ENCODE measurements at places on chromosomes 5 and 9.
A peak's percentile ranks its signal among the peaks of the same experiment; 100 is the strongest.

- DNase-seq, result no peak
Measured at GRCh38 chr5:76371960-76372322, 31.1 kb upstream of the IQGAP2 start.

GRCh38 chr9:130805510-130806326 is 29.3 kb upstream of the ABL1 start:
- no peak for DNase-seq

GRCh38 chr9:131732061-131732526 is 7.8 kb downstream of the RAPGEF1 start:
- no peak for DNase-seq

GRCh38 chr5:15893866-15894265 is 285.7 kb downstream of the MARCHF11 start:
- no peak for DNase-seq

- no peak for DNase-seq
Measured at GRCh38 chr5:31948006-31948405, 226.1 kb downstream of the GOLPH3 start.

- no peak for DNase-seq
Measured at GRCh38 chr9:14715102-14715501, 7.4 kb downstream of the CER1 start.

GRCh38 chr5:55692509-55692908 is 19.6 kb downstream of the SLC38A9 start:
- DNase-seq, result no peak

- DNase-seq, result peak; percentile 44
Measured at GRCh38 chr5:132747616-132748440, 602 bp downstream of the CCNI2 start.

DNA sequence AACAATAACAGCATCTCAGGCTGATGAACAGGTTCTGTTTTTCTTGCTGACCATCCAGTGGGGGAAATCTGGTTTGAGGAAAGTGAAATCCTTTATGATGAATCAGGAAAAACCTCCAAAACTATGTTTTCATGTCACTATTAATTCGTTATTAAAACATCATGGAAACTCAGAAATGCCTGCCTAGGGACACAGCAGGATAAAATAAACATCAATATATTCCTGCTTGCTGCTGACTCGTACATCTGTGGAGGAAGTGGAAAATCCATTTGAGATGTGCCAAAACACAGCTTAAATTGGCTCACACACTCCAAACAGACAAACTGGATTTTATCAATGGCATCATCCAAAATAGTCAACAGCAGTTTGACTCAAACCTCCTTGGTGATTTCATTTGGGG is 53.0 kb downstream of the TEK start:
- DNase-seq, result no peak

GRCh38 chr5:80625230-80625629 is 29.2 kb upstream of the MSH3 start:
- no peak for DNase-seq

GRCh38 chr5:158910782-158911692 is 188.7 kb downstream of the EBF1 start:
- no peak for DNase-seq

DNA sequence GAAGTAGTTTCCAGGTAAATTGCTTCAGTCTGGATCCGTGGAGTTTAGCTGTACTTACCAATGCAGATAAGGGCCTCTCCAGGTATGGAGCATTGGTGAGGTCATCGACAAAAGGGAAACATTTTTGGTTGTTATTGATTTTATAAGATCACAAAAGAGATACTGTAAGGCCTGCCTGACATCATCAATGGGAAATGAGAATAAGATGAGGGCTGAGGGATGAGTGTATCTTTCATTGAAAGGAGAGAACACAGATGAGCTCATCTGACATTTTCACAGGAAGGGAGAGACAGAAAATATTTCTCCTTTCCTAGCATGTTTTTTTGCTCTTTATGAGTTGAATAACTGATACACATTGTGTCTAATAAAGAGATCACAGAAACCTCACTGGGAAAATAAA is 233.6 kb downstream of the SAXO1 start:
- DNase-seq, result no peak

DNA sequence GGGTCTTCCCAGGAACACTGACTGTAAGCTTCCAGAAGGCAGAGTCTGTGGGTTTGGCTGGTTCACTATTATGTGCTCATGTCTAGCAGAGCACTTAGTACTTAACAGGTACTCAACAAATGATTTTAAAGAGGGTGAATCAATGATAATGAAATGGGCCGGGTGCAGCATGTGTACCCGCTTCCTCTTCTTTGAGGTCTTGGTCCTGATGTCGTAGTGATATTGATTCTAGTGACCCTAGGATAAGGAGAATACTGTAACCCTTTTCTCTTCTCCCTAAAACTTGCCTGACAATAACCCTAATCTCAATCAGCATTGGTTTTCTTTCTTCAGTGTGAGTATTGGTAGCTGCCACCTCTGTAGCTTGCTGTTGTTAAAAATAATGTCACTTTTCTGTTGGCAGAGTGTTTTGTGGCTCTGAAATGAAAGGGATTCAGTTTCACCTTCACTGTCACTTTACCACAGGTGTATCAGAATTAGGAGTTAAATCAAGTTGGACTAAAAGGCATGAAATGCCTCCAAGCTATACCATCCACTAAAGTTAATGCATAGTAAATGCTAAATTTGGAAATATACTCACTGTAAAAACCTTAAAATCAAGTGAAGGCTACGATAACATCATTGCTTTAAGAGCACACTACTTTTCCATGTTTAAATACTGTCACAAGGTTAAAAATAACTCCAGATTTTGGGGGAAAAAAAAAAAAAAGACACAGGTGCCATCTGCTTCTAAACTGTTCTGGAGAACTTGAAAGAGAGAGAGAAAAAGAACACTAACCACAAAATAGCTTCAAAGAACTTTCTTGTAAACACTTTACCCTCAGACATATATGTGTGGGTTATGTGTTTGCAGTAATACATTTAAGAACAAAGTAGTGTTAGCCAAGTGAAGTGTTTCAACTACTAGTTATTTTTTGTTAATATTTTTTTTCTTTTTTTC is 6.0 kb downstream of the CAMK4 start:
- no peak for DNase-seq

DNA sequence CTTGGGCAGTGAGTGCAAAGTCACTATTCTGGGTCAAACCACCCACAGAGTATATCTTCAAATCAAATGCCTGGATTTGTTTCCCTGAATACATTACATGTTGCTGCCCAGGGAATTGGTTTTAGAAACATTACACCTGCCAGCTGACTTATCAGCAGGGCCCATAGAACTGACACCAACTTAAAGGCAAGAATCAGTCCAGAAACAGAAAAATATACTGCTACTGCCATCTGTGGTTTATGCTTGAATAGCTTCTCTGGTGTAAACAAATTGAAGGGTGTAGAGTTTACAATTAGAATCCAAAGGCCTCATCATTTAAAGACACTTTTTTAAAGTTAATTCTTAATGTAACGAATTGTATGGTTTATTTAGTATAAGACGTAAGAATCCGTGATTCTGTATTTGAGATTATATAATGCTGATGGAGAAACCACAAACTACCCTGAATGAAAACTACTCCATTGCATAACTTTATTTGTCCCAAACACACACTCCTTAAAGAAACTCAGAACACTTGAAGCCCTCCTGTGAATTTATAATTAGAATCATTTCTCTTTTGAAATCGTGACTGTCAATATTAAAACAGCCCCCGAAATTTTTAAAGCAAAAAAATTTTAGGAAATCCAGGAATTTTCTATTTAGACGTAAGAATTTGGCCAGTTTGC is 6.2 kb downstream of the NR6A1 start:
- no peak for DNase-seq

DNA sequence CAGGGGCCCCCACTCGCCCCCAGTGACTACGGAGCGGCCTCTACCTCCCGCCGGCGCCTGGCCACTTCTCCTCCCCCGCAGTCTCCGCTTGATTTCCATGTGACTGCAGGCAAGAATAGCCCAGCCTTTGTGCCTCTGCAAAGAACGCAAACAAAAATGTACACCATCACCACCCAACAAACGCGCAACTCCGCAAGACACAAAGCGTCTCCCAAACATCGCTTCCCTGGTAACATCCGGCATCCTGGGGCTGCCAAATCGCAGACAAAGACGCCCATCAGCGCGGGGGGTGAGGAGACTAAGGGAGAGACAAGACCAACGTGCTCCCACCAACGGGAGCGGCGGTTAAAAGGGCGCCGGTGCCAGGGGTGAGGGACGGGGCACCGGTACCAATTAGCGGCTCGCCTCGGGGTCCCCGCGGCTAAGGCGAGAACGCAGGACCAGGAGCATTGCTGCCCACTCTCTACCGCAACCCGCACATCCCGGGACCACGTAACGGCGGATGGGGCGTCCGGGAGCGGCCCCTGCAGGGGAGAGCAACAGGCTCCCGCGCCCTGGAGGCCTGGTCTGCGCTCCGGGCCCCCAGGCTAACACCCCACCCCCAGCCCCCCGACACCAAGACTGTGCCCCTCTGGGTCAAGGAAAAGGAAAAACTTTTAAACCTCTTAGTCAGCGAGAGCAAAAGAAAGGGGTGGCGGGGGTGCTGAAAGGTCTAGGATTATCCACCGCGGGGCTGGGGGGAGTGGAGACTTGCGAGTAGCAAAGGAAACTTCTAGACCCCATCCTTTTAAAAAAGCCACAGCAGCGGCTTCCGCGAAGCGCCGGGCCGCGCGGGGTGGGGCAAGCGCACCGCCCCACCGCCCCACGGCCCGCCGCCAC is 885 bp downstream of the MPDZ start:
- no peak for DNase-seq

GRCh38 chr5:133205649-133206048 is 153.8 kb downstream of the HSPA4 start:
- no peak for DNase-seq

DNA sequence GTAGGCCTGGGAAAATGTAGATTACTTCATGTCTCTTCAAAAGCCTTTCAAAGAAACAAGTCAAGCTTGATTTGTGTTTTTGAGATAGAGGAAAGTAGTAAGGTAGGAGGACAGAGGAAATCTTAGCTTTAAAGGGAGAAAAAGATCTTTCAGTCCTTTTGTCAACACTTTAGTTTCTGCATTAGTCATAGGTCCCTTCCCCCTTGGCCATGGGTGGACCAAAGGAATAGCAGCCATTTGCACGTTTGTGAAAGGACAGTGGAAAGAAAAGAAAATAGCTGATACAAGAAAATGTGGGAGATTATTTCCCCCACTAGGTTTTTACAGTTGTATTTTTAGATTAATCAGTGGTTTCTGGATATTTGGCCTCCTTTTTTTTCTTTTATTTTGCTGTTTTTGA is 121.9 kb upstream of the GRHPR start:
- DNase-seq, result no peak

DNA sequence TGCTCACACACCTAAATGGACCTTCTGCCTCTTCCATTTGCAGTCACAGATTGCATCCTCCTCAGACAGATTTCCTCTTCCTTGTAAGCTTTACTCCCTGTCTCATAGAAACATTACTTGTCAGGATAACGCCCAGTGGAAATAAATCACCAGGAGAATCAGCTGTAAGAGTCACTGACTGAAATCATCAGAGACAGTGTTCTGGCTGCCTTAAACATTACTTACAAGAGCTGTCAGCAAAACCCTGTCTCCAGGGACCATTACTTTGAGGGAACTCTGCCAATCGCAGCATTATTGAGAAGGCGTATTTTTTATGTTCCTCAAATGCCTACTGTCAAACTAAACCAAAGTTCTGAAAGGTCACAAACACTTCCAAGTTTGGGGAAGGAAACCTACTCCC is 5.9 kb downstream of the DPYSL3 start:
- DNase-seq, result no peak
